ENCODE measurements at places on chromosomes 1 and 21.

GRCh38 chr1:151849126-151849525, 4.4 kb downstream of the THEM5 start:
- no peak for DNase-seq

- no peak for DNase-seq
Measured at GRCh38 chr1:155003766-155004351, 1.3 kb downstream of the ZBTB7B start.

GRCh38 chr1:110068646-110069403, 1.6 kb downstream of the ALX3 start:
- no peak for DNase-seq

GRCh38 chr1:113517983-113518382, 127.7 kb downstream of the MAGI3 start:
- no peak for DNase-seq
